ENCODE measurements at places on chromosomes 16 and 17.

GRCh38 chr16:68744744-68745280, 7.7 kb downstream of the CDH1 start:
- no peak for DNase-seq

DNA sequence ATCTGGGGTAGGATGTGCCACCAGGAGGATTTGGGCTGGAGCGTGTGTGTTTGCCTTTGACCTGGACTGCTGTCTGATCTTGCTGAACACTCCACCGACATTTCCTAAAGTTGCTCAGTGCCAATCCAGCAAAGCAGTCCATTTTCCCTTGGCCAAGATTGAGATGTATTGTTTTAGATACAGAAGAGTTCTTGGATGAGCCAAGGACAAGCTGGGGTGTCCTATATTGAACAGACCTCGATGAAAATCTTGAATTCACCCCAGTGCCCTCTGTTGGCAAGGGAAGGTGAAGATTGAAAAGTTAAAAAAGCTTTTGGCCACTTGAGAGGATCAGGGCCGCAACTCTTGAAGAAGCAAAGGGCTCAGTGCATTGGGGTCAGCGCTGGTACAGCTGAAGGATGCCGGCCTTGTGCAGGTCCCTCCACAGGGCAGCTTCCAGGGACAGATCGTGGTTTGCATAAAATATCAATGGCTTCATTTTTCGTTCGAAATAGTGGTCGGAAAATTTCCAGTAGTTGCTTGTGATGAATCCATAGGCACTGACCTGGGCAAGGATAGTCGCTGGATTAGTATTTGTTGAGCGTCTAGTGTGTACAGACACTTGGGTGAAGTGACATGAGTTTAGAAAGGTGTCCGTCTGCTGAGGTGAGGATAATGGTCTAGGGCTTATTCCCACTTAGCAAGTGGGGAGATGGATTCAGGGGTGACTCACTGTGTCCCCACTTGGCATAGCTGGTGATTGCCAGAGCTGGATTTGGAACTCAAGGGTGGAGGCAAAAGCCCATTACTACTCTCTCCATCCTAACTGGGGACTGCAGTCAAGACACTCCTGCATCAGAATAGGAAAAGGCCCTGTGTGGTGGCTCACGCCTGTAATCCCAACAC, 19.7 kb downstream of the ST6GALNAC2 start:
- no peak for DNase-seq

- no peak for DNase-seq
These were observed 8.1 kb downstream of the ADAD2 start for GRCh38 chr16:84199097-84199496.

DNA sequence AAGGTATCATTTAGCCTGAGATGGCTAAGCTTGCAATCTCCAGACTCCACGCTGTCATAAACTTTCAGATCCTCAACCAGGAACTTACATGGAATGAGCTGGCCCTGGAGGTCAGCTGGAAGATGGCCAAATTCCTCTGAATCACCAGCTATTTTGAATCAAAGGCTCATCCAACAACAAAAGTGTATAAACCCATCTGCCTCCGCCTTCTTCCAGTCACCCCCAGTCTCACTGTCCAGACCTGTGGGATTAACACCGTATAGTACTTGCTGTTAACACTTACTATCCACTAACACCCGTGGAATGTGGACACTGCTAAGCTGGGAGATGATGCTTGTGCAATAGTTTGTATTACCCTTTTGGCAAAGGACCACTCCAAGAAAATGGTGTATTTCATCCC, 1.9 kb upstream of the LCMT1 start:
- DNase-seq: no peak

DNA sequence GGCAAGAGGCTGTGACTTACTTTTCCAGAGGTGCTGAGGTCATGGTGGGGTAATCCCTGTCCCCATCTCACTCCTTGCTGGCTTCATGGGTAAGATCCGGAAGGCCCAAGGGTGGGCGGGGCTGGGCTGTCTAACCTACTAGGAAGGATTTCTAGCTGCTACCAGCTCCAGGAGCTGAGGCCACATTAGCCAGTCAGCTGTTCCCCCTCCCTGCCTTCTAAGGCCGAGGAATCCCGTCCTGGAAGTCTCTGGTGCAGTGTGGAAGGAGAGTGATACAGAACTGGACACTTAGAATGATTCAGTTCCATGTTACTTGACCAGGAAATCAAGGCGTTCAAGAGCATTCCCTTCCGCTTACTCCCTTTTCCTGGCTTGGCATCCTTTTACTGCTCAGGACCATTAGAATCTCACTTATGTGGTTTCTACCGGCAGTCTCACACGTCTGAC, 8.9 kb downstream of the GNGT2 start:
- no peak for DNase-seq

GRCh38 chr16:19542138-19542821, 13.2 kb upstream of the VPS35L start:
- no peak for DNase-seq

DNA sequence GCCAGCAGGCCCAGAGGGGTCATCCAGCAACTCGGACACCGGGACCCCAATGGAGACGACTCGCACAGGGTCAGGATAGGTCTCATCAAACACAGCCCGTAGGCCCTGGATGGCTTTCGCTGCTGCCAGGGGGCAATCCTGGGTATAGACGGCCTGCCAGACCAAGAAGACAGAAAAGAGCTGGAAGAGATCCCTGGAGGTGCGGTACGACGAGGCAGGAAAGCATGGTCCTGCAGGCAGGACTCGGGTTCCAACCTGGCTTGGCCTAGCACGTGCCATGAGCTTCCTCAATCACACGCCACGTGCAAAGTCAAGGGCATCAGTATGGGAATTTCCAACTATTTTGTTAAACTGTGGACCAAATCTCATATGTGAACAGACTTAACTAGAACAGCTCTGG, 6.3 kb upstream of the EXOSC6 start:
- DNase-seq: no peak

DNA sequence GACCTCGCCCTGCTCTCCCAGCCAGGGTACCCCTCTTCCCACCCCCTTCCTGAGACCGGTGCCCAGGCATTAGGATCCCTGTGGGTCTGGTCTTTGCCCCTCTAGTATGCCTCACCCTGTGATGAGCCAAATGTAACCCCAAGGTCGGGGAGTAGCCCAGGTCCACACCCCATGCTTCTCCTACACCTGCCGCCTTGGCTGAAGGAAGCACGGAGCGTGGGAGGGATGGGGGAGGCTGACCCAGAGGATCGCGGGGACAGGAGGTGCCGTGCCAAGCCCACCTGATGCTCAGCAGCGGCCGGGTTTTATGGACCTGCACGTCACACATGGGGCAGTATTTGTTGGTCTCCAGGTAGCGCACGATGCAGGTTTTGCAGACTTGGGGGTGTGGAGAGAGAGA, 8.8 kb downstream of the PCGF2 start:
- DNase-seq: no peak

GRCh38 chr16:48526058-48526957, 83.7 kb downstream of the N4BP1 start:
- DNase-seq: no peak

All from effector memory CD4-positive, alpha-beta T cell (primary cell).